NCI-H1436 treated with DMSO at 0.1 percent for 48 hours (cell line): ENCODE measurements at places on chromosomes 5 and 9.
A peak's percentile ranks its signal among the peaks of the same experiment; 100 is the strongest.

DNA sequence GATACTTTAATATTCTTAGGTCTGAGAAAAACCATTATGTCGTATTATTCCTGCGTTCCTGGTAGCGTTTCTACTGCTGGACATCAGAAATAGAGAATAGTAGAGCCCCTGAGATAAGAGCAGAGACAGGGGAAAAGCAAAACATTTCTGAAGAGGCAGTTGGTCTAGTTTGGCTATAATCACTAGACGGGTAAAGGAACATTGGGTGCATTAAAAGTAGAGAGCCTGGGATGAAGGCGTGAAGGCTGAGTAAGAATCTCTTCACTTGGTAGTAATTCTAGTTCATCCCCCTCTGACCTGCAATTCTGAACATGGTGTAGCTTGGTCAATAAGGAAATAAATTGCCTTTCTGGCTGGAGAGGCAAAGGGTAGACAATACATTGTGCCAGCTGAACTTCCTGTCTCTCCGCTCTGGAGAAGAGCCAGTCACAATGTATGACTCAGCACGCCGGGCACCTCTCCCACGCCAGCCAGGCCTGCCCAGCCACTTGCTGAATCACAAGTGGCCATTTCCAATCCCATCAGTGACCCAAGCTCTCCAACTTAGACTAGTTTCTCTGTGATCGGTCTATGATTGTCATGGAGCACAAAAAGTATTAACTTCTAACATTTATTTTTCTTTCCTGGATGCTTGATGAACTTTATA is 75.4 kb downstream of the STK32A start:
- peak; percentile 27 for DNase-seq

DNA sequence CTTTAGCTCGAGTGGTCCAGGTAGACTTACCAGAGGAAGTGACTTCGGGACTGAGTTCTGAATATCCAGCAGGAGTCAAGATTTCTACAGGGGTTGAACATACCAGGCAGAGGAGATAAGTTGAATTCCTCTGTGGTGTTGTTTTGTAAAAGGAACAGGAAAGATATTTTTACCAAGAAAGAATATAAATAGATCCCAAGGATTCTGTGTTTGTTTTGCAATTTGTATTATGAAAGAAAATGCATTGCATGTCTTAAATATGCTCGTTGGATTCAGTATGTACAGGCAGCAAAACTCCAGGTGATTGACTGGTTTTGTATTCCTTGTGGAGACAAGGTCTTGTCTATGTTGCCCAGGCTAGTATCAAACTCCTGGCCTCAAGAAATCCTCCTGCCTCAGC is 197.8 kb downstream of the FRMD3 start:
- no peak for DNase-seq

DNA sequence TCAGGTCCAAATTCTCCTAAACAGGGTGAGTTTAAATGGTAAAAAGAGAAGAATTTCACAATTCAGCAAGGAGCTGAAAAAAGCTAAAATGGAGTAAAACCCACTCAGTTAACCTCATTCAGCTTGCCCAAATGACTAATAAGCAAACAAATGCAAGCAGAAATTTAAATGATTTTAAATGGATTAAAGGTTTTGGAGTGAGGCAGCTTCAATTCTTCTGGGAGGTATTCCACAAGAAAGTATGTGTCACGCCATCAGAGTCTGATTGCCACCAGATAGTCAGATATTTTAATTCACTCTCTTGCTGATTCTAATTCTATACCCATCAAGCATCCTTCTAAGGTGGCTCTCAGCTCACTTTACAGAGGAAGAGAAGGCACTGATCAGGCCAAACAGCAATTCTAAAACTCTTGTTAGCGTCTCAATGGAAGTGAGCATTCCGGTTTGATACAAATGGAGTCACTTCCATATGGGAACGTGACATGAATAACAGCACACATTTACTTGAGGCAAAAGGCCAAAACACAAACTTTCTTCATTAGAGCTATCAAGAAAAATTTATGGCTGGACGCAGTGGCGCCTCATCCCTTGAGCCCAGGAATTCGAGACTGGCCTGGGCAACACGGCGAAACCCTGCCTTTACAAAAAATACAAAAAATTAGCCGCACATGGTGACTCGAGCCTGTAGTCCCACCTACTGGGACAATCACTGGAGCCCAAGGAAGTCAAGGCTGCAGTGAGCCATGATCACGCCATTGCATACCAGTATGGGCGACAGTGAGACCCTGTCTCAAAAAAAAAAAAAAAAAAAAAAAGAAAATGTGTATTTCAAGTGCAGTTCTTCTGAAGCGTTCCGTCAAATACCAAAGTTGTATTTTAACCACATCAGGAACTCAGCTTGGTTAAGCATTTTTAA is 2.0 kb downstream of the CLK4 start:
- DNase-seq, result no peak

DNA sequence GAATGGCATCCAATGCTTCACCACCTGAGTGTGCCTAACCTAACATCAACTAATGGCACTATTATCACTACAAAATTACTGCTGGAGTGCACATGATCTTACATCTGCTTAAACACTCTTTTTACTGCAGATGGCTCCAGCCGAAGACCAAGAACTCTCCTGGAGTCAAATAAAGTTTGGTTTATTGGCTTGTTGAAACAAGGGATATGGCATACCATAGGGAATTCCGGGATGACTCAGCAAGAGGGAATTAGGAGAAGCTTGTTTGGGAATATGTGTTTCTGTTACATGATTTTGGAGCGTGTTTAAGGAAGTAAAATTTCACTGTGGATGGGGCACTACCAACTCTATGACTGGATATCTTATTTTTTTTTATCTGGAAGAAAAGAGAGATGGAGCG is 872.6 kb downstream of the DTWD2 start:
- DNase-seq, result no peak

- no peak for DNase-seq
Measured at GRCh38 chr5:4758550-4758949, 381.6 kb upstream of the ADAMTS16 start.

DNA sequence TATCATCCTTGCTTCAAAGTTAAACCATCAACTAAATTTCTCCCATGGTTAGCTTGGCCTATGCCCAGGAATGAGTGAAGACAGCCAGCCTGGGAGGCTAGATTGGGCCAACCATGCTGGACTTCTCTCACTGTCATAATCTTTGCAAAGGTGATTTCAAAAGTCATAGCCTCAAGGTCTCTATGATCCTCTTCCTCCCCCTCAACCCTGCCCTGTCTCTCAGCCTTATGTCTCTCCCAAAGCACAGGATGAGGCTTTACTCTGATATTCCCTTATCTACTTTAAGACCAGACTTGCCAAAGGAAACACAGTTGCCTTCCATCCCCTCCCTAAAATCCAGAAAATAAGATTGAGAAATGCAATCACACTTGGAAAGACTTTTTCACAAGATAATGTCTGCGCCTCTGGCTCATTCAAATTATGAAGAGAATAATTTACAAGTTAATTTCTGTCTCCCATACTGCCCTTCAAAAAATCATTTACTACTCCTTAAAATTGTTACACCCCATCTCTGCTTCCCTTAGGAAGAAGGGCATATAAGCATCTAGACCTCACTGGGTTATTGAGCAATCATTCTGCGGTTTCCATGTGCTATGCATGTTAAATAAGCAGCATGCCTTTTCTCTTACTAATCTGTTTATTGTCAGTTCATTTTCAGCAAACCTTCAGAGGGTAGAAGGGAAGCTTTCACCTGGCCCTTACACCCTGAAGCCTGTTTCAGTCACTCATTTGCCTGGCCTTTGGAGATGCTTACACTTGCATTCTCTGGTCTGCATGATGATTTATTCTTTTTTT is 113.8 kb upstream of the ANKRD55 start:
- DNase-seq, result no peak

- no peak for DNase-seq
Measured at GRCh38 chr5:69103521-69103920, 9.7 kb downstream of the SLC30A5 start.

GRCh38 chr5:45440466-45440865 is 255.7 kb downstream of the HCN1 start:
- no peak for DNase-seq

- DNase-seq, result no peak
Measured at GRCh38 chr9:20125727-20126126, 336.9 kb upstream of the SLC24A2 start.

GRCh38 chr5:14577971-14578370 is 3.6 kb upstream of the OTULINL start:
- DNase-seq, result no peak

GRCh38 chr5:167866797-167867196 is 424.6 kb upstream of the WWC1 start:
- no peak for DNase-seq

GRCh38 chr5:115626445-115626823 is 598 bp upstream of the TMED7 start:
- no peak for DNase-seq

- DNase-seq, result no peak
Measured at GRCh38 chr5:122154910-122155309, 25.6 kb downstream of the ZNF474 start.

- DNase-seq, result no peak
Measured at GRCh38 chr5:5383461-5383860, 39.0 kb upstream of the ICE1 start.

- DNase-seq, result no peak
Measured at GRCh38 chr9:21565155-21565554, 83.0 kb upstream of the IFNE start.

DNA sequence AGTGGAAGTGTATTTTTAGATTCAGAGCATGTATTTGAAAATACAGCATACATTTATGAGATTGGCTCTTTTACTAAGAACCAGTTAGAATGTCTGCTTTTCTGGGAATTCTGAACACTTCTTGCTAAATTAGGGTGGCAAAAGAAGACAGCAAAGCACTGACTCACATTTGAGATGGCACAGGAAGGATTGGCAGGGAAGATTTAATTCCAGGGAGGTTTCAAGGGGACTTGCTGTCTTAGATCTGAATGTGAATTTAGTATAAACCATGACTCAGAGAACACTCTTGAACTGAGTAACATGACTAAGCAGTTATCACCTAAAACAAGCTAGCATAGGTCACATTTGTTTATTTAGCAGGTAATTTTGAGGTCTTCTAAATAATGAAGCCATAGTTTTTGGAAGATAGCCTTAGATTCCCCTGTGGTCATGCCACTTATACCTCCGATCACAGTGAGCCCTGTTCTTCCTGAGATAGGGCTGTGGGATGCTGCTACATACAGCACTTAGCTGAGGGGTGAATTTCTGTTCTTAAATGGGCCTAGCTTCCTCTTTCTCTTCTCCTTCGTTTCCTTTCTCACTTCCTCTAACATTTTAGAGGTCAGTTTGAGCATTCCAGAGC is 173.8 kb downstream of the PCSK1 start:
- no peak for DNase-seq

GRCh38 chr5:53037141-53037859 is 48.1 kb downstream of the ITGA2 start:
- DNase-seq, result no peak

DNA sequence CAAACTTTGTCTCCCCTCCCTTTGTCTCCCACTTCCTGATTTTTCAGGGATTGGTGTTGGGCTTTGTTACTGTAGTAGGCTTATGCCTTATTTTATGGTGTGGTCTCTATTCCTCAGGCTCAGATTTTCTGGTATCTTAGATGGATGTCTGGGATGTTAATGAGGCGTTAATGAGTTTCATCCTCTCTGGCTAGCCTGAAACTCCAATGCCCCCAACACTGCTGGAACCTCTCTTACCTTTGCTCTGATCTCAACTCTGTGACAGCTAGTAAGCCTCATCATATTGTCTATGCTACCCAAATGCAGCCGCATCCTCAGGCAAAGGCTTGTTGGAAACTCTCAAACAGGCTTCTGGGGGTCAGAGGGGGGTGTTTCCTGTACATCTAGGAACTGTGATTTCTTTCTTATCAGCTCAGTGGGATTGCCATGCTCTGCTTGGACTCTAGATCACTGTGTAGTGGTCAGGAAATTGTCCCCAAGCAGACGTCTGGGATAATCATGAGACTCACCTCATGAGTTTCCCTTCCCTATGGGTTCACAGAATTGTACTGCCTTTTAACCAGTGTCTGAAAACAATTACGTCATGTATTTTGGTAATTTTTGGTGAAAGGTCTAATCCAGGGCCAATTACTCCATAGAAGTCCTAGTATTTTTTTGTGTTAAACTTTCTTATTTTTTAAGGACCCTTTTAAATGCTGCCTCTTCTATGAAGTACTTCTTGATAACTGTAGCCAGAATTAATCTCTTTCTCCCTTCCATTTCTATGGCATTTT is 88.8 kb upstream of the TRPC7 start:
- DNase-seq, result no peak

- DNase-seq, result no peak
Measured at GRCh38 chr9:35357116-35357515, 132.8 kb upstream of the RUSC2 start.

GRCh38 chr5:912280-913091 is 19.8 kb downstream of the TRIP13 start:
- DNase-seq, result no peak

- no peak for DNase-seq
Measured at GRCh38 chr5:10599113-10599512, 35.2 kb downstream of the ANKRD33B start.

DNA sequence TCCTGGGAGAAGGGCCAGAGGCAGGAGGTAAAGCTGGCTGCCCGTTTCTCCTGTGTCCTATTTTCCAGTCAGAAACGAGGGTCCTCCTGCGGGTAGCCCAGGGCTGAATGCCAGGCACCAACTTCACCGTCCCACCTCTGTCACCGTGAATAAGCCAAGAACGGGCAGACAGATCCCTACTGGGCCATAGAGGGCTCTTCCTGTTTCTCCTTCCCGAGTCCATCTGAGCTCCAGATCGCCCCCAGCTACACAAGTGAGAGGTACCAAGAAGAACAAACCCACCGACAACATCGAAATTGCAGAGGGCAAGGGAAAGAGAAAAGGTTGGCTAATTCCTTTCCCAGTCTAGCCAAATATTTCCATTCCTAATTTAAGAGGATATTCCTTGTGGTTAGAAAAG is 93.7 kb downstream of the SPOCK1 start:
- no peak for DNase-seq

- DNase-seq, result no peak
Measured at GRCh38 chr5:160846642-160847041, 5.4 kb downstream of the ATP10B start.

GRCh38 chr5:39629946-39630345 is 205.2 kb upstream of the DAB2 start:
- no peak for DNase-seq

DNA sequence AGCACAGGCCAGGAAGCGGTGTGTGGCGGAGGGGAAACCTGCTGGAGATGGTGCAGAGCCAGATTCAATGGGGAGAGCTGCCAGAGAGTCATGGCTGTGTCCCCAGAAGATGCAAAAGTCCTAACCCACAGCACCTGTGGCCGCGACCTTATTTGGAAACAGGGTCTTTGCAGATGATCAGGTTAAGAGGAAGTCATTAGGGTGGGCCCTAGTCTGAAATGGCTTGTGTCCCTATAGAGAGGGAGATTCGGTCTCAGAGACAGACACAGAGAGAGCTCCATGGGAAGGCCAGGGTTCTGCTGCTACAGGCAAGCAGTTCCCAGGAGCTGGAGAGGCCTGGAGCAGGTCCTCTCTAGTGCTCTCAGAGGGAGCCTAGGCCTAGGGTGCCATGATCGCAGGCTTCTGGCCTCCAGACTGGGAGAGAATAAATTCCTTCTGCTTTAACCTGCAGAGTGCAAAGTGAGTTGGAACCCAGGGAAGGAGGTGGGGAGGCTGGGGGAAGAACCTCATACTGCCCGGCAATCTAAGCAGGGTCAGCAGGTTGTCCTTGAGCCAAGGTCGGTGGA is 1.9 kb upstream of the LPCAT1 start:
- DNase-seq, result no peak

- no peak for DNase-seq
Measured at GRCh38 chr5:36073595-36074216, 7.0 kb upstream of the UGT3A2 start.
